Activated T-cell treated with anti-CD3 and anti-CD28 coated beads, Interleukin-2, amount 50 U/mL, for 48 hours (primary cell): ENCODE measurements at places on chromosomes 4 and X.

- DNase-seq = peak; percentile 32
Measured at GRCh38 chr4:75555294-75556164, at the start of gene ODAPH. Gene ODAPH (plus strand): TSS chr4:75556066. CDS start chr4:75556083, 17 bp downstream.

GRCh38 chr4:10504570-10505179 lies 47.4 kb upstream of the ZNF518B start:
- no peak for DNase-seq

- DNase-seq = no peak
Measured at GRCh38 chr4:86117705-86118302, 242.0 kb downstream of the MAPK10 start.

DNA sequence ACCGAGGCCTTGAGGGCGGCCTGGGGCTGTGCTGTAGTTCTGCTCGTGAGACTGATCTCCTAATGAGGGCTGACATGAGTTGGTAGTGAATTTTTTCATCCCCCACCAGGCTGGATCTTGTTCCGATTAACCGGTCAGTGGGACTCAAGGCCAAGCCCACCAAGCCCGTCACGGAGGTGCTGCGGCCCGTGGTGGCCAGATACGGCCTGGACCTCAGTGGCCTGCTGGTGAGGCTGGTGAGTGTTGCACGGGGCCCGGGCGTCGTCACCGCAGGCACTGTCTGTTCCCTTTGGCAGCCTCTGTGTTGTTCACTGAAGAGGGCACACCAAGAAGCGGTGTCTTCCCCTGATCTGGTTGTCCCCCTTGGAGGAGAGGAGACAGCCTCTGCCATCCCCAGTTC lies 18.4 kb upstream of the HGFAC start:
- DNase-seq = no peak

GRCh38 chr4:68373513-68373912 lies 23.6 kb upstream of the YTHDC1 start:
- peak; percentile 70 for DNase-seq

GRCh38 chr4:85406185-85406584 lies 68.8 kb upstream of the ARHGAP24 start:
- DNase-seq = no peak

DNA sequence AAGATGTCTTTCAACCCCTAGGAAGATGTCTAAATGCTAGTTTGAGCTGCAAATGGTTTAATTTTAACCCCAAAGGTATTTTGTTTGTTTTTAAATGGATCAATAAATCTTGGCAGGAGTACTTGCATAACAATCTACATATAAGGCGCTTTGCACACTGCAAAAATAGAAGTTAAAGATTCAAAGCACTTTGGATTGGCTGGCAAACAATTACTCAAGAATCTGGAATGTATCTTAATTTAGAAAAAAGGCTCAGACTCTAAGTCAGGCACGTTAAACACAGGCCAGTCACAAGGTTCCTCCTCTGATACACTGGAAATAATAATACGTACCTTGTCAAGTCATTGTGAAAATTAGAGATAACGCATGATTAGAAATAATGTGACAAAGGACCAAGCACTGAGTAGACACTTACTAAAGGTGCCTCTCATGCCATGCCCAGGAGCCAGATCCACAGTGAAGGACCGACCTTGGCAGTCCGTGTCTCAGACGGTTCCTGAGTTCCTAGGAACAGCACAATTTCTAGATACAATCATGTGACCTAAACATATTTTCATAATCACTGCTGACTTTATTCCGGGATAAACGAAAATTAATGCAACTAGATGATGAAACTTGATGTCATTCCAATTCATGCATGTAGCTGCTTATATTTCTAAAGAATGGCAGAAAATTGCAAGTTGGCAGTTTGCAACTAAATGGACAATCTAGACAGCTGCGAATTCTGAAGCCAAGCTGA lies 49.6 kb downstream of the PROM1 start:
- DNase-seq = no peak

- no peak for DNase-seq
Measured at GRCh38 chrX:42456176-42456700, 321.7 kb downstream of the PPP1R2C start.

DNA sequence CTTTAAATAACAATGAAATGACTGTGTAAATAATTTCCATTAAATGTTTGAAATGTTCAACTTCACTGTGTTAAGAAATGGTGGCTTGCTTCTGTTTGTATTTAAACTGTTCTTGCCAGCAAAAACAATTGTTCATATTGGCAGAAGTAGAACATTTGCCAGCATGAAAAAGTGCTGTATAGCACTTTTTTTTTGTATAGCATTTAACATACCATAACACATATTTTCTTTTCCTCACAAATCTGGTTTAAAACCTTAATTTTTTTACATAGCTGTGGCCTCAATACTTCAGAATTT lies 94.1 kb downstream of the COX18 start:
- DNase-seq = no peak

- no peak for DNase-seq
Measured at GRCh38 chr4:36844448-36844847, 400.1 kb upstream of the NWD2 start.

- DNase-seq = no peak
Measured at GRCh38 chrX:111114806-111115205, 18.8 kb downstream of the PAK3 start.

- no peak for DNase-seq
Measured at GRCh38 chrX:81261576-81261975, 59.7 kb downstream of the SH3BGRL start.

DNA sequence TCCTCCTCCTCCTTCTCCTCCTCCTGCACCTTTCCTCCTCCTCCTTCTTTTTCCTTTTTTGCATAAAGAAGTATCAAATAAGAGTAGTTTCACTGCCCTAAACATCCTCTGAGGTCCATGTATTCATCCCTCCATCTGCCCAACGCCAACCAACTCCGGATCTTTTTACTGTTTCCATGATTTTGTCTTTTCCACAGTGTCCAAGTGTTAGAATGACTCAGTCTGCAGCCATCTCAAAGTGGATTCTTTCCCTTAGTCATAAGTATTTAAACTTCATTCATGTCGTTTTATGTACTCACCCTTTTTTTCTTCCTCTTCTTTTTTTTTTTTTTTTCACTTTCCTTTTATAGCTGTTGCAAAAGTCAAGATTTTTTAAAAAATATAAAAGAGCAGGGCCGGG lies 12.9 kb downstream of the CSF2RA start:
- no peak for DNase-seq

GRCh38 chrX:49184294-49185281 lies 1.6 kb downstream of the PRICKLE3 start:
- DNase-seq = peak; percentile 66

- no peak for DNase-seq
Measured at GRCh38 chrX:47690175-47690574, 31.2 kb upstream of the UXT start.

DNA sequence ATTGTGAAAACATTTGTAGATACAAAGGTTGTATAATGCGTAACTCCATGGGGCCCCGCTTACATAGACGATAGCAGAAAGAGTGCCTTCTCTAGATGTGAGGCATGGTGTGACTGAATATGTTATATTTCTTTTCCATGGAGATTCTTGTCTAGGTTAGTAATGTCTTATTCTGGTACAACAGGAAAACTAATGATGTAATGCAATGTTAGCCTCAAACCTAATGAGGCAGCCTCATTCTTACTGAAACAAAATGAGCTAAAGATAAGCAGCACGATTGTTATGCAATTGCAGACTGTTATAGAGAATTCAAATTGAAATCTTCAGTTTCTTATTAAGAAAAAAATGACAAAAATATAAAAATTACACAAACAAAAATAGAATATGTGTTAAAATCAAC lies 171.1 kb upstream of the ANKRD50 start:
- no peak for DNase-seq

- DNase-seq = no peak
Measured at GRCh38 chrX:153305972-153306371, 15.6 kb downstream of the PNMA6F start.

DNA sequence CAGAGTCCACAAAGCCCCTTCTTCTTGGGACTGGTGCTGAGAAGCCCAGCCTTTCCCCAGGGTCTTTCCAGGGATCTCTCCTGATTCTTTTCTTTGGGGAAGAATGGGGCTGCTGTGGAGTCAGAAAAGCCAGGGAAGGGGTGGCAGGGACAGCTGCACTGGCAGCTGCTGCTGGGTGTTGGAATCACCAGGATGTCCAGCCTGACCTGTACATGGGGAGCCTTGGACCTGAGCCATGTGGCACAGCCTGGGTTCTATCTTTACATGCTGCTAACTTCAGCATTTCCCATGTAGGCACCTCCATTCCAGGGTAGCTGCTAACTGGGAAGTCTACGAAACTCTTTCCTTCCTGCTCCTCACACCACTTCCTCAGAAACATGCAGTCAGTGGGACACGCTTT lies 36.0 kb downstream of the MED28 start:
- no peak for DNase-seq

- no peak for DNase-seq
Measured at GRCh38 chr4:123524958-123525628, 128.5 kb downstream of the SPRY1 start.

GRCh38 chrX:18549643-18550042 lies 122.3 kb downstream of the RS1 start:
- DNase-seq = no peak

GRCh38 chrX:75673468-75673867 lies 111.6 kb downstream of the MAGEE2 start:
- no peak for DNase-seq

GRCh38 chrX:38214551-38215531 lies 5.8 kb downstream of the SRPX start:
- DNase-seq = no peak

DNA sequence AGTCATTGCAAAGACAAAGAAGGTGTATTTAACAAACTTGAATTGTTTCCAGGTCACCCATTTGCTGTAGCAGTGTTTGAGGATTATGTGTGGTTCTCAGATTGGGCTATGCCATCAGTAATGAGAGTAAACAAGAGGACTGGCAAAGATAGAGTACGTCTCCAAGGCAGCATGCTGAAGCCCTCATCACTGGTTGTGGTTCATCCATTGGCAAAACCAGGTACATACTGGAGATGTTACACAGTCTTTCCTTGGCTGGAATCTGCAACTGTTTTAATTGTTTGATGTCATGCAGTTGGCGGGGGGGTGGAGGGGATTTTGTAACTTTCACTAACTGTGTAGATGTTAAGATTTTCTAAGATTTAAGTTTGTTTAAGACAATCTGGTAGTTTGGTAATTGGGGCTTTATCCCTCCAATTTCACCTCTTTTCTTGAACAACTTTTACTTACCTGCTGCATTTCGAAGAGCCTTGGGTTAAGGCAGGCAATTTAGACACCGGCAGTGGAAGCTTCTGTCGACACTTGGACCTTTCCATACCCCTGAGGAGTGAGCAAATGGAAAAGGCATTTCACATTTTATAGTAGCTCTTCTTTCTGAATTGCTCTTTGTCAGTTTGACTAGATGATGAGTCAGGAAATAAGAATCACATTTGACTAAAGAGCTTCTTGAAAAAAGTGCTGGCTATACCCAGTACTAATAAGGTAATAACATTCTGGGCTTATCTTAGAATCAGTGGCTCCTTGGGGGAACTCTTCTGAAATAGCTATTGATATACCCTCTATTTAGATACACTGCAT lies 67.4 kb downstream of the EGF start:
- no peak for DNase-seq

DNA sequence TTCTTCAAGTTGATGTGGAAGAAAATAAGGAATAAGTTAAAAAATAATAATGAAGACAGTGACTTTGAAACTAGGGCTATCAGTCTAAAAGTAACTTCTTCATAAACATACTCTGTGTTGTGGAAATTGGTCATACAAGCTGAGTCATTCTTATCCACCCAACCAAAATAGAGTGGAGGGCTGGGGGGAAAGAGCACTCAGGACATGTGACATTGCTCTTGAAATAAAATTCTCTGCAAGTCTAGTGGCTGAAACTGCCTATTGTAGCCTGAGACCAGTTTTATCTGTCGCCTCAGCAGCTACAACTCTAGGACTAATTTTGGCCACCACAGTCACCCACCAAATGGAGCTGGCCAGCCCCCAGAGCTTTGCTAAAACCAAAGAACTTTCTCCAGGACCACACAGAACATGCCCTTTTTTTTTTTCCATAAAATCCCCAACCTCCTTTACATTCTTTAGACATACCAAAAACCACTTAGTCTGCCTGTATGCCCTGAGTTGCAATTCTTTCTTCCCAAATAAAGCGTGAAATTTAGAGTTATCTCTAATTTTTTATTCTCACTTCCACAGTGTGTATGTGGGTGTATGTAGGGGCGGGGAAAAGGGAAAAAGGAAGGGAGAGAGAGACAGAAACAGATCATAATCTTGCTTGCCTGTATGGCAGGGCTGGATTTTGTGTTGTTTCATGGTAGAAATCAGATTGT lies 23.0 kb upstream of the SLC25A4 start:
- DNase-seq = no peak

GRCh38 chrX:10441464-10441863 lies 178.9 kb downstream of the MID1 start:
- no peak for DNase-seq

DNA sequence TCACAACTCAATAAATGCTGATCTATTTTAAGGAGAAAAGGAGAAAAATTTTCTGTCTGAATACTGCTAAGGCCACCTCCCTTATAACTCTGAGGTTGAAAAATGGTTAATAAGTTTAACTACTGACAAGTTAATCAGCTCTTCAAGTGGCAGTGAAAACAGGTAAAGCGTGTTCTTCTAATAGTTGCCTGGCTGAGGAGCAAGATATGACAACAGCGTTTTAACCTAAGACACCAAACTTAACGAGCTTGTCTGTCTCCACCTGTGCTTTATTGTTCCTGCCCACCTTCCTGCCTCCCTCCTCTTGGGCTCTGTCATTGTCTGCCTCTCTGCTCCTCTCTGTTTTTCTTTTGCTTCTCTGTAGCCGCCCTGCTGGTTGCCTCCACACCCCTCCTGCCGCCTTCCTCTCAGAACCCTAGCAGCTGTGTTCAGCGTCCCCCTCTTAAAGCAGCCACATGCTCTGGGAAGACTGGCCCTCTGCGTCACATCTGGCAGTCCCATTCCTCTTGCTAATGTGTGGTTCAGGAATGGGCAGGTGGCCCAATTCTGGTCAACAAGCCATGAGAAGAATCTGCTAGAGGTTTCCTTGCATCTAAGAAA lies 4.3 kb upstream of the TSPAN5 start:
- peak; percentile 69 for DNase-seq

DNA sequence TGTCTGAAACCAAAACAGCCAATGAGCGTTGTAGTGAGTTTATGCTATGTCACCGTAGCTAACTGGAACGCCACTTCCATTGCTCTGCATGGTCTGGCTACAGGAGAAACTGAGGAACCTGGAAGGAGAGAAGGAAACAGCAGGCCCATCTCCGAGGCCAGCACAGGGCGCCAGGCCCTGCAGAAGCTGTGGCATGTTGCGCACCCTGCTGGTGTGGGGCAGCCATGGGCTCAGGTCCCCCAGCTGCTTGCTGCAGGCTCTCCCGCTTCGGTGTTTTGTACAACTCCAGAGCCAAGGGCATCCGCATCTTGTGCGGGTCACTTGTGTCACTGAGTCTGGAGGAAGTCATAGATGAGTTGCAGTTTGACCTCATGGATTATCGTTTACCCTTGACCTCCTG lies 89.2 kb downstream of the AFAP1 start:
- DNase-seq = no peak

DNA sequence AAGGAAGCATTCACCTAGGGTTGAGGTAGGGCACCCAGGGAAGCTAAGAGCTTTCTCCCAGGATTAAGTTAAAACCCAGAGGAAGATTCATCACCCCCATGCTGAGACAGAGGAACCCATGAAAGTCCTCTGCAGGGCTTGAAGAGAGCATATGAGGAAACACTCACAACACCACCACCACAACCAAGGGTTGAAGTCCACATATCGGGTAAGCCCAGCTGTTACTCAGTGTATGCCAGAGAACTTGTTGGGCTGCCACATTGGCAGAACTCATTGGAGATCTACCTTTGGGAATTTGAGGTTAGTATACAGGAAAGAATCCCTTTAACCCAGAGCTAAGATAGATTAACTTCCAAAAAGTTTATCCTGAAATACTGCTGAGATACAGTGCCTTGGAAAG lies 75.1 kb downstream of the INTS6L start:
- no peak for DNase-seq
